ENCODE measurements at places on chromosomes 1 and 21.

- DNase-seq: peak; percentile 16
Observed at GRCh38 chr1:168386949-168387586, 106.4 kb downstream of the TBX19 start.

DNA sequence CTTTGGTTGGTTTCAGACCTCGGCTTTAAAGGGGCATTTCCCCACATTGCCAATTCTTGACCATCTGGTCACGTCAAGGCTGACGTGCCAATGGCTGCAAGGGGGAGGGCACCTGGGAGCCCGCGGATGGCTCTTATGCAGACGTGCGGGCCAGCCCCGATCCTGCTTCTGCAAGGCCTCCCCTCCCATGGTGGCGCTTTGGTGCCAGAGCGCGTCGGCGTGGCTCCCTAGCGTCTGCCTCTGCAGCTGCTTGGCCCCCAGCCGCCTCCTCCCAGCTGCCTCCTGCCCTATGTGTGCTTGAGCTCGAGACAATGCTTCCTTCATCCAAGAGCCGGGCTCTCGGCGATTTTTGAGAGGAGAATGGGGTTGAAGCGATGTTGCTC lies 29.1 kb downstream of the SKI start:
- no peak for DNase-seq

- DNase-seq: no peak
Observed at GRCh38 chr1:225738763-225739162, 38.9 kb upstream of the SRP9 start.

DNA sequence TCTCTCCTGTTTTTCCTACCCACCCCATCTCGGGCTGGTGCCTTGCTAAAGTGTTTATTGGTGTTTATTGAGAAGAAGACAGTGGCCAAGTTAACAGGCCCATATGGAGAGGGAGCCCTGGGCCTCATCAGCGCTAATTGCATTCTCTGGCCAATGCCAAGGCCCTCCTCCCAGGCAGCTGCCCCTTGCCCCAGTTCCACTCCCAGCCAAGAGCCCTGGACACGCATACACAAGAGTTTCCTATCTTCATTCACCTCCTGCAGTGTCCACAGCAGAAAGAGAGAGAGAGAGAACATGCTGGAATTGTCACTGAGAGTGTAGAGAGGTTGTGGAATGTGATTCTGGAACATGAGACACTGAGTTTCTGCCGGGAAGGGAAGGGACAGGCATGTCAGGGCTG lies 25.4 kb upstream of the VWA5B1 start:
- DNase-seq: no peak

DNA sequence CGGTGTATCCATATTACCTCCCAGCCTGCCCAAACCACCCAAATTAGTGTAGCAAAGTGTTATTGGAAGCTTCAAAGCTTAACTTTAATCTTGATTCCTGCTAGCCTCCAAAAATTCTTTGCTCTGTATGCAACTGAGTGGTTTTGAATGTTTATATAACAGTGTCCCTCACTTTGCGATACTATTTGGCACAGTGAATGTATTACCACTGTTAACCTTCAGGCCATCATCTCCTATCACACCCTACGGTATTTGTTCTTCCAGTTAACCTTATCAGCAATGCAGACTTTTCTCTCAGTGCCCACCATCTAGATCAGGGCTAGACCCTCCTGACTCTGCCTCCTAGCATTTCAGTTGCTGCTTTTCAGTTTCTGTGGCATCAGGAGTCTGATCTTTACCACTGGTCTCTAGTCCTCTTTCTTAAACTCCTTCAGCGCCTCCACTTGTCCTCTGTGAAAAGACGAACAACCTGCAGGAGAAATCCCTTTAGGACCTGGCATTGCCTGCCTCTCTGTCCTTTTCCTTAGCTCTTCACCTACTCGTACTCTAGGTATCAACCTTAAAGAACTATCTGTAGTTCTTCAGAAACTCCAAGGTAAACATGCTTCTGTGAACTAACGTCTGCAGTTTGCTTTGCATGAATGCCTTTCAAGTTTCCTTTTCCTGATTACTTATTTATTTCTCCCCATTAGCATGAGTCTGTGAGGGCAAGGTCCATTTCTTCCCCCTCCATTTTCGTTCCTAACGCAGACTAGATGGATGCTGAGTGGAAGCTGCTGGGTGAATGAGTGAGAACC lies 71.7 kb downstream of the SNX7 start:
- no peak for DNase-seq

DNA sequence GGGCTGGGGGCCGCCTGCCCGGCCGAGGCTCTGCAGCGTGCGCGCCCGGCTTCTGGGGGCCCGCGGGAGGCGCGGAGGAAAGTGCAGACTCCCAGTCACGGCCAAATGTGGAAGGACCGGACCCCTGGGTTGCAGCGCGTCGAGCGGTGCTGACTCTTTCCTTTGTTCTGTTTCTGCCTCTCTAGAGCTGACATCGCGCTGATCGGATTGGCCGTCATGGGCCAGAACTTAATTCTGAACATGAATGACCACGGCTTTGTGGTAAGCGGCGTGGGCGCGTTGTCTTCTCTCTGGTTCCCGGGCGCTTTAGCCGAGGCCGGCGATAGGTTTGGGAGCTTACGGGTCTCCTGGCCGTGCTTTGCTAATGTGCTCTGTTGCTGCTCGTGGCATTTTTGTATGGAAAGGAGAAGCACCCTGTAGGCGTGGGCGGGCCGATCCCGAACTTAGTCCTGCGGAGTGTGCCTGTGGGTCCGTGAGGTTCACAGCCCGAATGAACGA lies 629 bp downstream of the PGD start:
- no peak for DNase-seq

DNA sequence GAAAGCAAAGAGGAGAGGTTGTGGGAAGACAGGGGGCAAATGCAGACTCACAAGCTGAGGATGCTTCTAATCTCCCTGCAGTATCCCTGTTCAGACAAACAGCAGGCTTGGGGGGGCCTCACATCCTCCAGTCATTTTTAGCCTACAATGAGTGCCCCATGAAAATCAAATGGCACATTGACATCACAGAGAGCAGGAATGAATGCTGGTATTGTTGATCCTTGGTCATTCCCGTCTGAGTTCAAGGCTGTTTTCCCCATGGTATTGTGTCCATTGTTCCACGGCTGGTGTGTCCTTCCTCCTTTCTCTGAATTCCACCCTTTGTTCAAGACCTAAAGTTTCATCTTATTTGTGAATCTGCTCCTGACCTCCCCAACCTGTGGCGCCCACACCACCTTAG lies 545.6 kb downstream of the AJAP1 start:
- DNase-seq: no peak

- no peak for DNase-seq
Observed at GRCh38 chr1:224774378-224774777, 155.1 kb upstream of the DNAH14 start.

GRCh38 chr1:23436520-23437354 lies 12.2 kb upstream of the TCEA3 start:
- peak; percentile 5 for DNase-seq

DNA sequence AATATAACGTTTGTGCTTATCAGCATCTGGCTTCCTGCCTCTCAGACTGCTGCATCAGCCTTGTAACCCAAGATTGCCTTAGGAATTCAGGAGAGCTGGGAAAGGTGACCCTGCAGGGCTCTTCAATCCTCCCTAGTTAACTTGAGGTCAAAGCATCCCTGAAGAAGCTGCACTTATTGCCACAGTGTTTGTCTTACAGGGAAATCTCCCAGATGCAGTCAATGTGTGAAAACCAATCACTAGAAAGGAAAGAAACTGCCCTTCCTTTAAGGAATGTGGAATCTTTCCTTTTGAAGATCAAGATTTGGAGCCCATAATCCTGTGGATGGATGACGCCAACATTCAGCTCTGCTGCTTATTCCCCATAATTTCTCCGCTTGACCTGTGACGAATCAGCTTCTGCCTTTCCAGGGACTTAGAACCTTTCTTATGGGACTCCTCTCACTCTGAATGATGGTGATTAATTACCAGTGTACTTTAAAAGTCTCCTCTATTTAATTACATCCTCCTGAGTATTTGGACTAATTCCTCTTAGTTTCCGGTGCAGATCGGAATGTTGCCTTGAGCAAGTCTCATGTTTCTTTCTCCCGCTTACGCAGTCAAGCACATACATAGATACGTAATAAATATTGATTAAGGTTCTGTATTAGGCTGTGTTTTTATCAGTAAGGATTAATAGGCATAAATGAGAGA lies 14.4 kb downstream of the ADAMTS5 start:
- no peak for DNase-seq

- DNase-seq: no peak
Observed at GRCh38 chr1:33348194-33348593, 27.3 kb upstream of the A3GALT2 start.

DNA sequence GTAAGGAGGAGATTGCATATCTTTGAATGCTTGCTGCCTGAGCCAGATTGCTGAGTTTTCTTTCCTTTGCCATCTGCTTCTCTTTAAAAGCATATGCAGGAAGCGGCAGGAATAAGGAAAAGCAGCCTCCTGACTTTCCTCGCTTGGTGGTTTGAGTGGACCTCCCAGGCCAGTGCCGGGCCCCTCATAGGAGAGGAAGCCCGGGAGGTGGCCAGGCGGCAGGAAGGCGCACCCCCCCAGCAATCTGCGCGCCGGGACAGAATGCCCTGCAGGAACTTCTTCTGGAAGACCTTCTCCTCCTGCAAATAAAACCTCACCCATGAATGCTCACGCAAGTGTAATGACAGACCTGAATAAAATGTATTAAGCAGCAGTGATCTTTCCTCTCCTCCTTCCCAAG lies 1.5 kb downstream of the CORT start:
- DNase-seq: no peak

- DNase-seq: no peak
Observed at GRCh38 chr1:19260211-19261138, 8.9 kb downstream of the MRTO4 start.

DNA sequence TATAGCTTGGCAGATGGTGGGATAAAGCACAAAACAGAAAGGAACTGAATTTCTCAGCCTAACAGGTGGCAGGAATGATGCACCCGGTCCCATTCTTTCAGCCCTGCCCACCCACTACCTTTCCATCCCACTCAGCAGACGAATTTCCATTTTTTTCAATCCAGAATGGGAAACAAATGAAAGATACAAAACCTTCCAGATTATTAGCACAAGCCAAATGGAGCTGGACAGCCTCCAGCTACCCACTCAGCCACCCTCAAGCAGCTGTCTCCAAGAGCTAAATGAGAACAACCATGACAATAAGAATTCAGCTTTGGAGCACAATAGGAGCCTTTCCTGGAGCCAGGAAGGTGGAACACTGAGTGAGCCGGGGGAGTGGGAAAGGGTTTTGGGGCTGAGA lies 96.3 kb upstream of the ST6GALNAC5 start:
- DNase-seq: no peak

DNA sequence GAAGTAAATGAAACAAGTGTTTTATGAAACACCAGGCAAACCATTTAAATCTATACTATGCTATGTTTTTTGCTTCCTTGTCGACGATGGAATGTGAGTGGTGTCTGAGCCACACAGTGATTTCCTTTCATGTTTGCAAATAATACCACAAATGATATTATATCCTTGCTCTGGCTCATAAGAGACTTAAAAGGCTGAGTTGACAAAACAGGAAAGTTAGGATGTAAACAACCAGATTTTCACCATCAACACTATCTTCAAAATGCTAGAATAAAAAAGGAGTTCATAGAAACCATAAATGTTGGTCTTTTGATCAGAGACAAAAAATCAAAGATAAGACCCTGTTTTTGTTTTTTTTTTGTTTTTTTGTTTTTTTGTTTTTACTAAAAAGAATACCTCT lies 17.8 kb upstream of the MAGI3 start:
- DNase-seq: no peak

DNA sequence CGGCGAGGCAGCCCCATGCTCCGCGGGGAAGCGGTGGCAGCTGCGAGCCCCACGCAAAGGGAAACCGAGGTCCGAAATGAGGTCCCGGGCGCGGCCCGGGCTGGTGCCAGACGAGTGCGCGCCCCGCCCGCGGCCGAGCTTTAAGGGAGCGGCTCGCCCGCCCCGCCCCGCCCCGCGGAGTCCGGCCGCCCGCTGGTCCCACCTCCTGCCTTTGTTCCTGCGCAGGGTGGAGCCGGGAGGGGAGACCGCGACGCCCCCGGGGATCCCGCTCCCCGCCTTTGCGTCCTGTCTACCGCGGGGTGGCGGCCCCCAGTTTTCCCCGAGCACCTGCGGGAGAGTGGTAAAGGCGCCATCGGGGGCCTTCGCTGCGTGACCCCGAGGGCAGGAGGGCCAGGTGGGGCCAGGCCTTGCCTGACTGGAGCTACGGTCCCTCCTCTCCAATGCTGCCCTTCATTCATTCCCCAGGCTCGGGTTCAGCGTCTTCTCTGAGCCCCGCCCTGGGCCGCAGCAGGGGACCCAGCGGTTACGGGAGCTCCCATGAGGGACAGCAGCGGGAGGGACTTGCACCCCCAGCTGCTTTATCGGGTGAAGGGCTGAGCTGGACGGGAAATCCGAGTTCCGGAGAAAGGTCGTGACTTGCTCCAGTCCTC lies at the start of gene HES2:
Gene HES2 (minus strand): TSS at position 116 of the 650 bp plus-strand sequence. CDS start 99 bp downstream, at position 17.
- no peak for DNase-seq

DNA sequence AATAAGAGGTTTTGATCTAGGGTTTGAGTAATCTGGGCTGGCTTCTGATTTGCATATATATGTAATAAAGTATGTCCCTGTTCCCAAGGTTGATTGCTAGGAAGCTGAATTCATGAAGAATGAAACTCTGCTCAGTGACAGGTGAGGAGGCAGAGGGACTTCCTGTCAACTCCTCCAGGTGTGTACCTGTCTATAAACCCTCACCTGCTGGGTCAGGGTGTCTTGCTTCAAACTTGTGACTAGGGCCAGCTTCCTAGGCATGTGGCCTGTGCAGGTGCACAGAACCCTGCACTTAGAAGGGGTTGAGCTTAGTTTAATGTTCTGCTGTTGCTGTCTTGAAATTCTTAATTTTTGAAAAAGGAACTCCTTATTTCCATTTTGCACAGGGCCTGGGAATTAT lies 21.1 kb downstream of the OLFML3 start:
- DNase-seq: no peak

GRCh38 chr1:181143102-181143859 lies 54.8 kb downstream of the IER5 start:
- DNase-seq: no peak

DNA sequence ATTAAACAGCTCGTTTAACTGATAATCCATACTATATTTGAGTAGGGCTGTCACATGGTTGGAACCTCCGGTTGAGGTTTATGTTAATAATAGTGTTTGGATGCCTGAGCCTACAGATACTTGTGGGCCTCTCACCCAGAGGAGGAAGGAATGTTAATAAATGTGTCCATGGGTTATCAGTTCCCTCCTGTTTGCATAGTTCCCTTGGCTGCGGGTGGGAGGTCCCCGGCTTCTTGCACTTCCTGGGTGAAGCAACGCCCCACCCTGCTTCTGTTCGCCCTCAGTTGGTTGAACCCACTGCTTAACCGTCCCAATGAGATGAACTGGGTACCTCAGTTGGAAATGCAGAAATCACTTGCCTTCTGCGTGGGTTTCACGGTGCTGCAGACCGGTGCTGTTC lies 23.6 kb upstream of the GBP1 start:
- no peak for DNase-seq

All from naive B cell (primary cell).